Ovary (tissue), 10 donors: ENCODE measurements at places on chromosomes 12 and 14.

- DNase-seq = no peak
Observed at GRCh38 chr12:91511795-91512420, 329.3 kb upstream of the DCN start.

DNA sequence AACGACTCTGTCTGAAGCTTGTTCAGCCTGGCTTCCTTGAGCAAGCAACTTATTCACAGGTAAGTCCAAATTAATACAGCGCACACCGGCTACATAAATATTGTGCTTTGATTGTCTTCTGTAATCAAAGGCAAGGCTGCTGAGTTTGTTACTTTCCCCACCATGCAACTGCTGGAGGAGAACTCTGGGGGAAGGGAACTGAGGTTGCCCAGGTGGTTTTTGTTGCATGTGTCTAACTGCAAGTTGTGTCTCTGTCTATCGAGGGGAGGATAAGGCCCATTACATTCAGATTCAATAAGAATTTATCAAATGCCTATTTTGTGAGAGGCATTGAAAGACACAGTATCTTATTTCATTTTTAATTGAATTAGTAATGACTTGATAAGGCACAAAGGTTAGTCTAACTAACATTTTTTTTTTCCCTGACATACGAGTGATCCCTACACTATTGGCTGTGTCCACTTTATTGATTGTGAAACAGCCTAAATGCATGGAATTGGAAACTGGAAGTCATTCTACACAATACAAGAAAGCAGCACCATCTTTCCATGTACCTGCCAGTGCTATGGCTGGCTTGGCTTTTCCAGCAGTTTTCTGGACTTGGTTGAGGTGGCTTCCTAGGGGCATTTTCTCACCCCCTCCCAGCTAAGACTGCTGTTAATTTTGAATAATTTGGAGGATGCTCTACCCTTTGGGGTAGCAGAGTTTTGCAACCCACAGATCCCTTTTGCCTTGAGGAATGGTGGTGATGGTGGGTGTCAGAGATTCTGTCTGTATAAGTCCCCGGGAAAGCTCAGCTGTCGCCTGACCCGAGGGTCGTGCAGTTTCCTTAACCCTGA lies 951 bp upstream of the CHST11 start:
- no peak for DNase-seq

DNA sequence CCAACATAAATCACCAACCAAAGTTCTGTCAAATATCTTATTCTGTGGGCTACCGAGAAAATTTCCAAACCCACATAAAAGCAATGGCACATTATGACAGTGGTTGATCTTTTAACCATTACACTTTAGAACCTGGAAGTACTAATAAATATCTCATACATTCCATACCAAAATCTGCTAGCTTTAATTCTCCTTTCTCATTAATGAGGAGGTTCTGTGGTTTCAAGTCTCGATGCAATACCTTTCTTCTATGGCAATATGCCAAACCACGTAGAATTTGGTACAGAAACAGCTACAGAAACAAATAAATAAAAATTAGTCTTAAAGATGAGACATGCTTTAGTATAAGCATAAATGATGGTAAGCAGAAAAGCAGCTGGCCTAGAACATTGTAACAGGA lies 100.7 kb downstream of the ELK3 start:
- no peak for DNase-seq

GRCh38 chr12:29907461-29907860 lies 123.7 kb upstream of the TMTC1 start:
- no peak for DNase-seq

GRCh38 chr12:13273850-13274249 lies 77.3 kb downstream of the EMP1 start:
- no peak for DNase-seq

DNA sequence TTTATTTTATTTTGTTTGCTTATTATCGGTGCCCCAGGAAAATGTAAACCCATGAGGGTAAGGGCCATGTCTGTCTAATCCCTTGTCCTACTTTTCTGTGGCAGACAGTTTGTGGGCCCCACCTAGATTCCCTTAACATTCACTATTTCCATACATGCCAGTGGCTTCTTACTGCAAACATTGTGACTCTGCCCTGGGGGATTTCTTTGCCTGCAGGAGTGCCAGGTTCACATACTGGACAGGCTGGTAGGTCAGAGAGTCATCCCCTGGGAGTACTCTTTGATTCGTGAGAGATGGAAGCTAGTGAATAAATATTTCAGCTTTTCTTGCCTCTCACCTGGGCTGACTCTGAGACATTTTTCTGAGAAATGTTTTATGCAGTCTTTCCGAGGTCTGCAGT lies 122.8 kb upstream of the TBX5 start:
- no peak for DNase-seq

- DNase-seq = no peak
Observed at GRCh38 chr14:52467515-52468266, 84.6 kb downstream of the TXNDC16 start.

DNA sequence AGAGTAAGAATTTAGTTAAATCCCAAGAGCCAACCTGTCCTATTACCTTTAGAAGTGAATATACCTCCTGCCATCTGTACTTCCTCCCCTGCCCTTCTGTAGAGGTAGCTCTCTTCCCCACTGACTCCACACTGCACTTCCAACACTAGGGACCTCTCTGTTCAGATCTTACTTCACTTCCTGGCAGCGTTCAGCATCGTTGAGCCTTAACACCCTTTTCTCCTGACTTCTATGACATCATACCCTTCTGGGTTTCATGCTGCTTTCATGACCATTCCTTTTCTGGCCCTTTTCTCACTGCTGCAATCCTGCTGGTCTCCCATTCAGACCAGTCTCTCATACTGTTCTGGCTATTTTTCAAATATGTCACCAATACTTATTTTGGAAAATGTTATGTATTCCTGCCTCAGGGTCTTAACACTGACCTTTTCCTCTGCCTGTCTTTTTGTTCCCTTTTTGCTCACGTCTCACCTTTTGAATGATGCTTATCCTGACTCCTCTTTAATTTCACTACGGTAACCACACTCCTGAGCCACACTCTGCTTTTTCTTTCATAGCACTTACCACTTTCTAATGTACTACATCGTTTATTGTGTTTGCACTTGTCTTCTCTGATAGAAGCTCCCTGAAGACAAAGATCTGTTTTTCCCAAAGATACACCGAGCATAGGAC lies 67.6 kb downstream of the PLEKHA5 start:
- DNase-seq = no peak
